HCT116 (cell line): ENCODE measurements at places on chromosomes 5 and 9. TPM values are rescaled to one million over a fixed set of nuclear protein-coding genes. Genes with fewer than 3 reads are reported as not detected.

DNA sequence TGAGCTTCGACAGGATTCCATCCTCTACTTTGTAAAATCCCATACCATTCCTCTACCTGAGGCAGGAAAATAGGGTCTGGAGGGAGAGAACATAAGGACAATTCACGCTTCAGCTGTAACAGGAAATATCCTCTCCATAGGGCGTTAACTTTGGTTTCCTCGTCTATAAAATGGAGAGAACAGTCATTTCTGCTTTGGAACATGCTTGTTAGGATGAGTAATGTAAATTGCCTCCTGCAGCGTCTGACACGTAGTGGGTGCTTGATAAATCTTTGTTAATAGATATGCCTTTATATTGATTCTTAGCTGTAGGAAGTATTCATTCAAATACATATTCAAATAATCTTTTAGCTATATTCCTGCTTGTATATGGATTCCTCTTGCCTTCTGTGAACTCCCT is 711 bp upstream of the SUB1 start:
- peak overlapping the region; percentile 92; the same call in 1 of the 2 replicates for H3K4me3 ChIP-seq
- H3K36me3 ChIP-seq = peaks cover 14% of the 10 kb centered on the region; the same call in 1 of the 2 replicates
- no peak overlapping the region for H3K27ac ChIP-seq
- no peak for DNase-seq

DNA sequence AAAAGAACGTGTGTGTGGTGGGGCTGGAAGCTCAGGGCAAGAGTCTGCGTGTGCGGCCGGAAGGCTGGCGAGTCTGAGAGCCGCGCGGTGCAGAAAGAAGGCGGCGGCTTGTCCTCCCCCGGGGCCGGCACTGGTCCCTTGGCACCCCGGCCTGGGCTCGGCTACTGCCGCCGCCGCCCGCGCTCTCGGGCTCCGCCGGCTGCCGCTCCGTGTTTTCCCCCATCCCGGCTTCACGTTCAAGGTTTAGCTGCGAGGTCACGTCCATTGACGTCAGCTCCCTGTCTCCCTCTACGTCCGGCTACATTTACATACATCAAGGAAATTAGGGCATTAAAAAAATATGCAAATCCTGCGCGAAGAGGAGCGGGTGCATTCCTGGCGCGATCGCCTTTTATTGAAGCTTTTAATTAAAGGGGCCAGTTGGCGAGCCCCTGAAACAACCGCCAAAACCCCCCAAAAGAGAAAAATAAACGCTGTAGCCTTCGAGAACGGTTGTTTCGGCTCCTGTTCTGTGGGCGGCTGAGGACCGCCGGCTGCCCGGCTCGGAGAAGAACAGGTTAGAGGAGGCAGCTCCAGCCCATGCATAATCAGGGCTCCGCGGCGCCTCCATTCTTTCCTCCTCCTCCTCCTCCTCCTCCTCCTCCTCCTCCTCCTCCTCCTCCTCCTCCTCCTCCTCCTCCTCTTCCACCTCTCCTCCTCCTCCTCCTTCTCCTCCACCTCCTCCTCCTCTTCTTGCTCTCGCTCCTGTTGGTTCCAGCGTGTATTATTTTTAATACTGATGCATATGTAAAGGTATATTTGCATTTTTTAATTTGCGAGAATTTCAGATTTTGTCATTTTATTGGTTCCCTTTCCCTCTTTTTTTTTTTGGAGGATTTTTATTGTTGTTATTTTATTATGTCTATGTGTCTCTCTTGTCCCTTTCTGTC is 207.0 kb downstream of the MEF2C start:
- no peaks in the 10 kb centered on the region for H3K27me3 ChIP-seq
- no peaks in the 10 kb centered on the region for H3K36me3 ChIP-seq
- no peaks in the 10 kb centered on the region for H3K4me1 ChIP-seq
- peak overlapping the region; percentile 46; the same call in 1 of the 2 replicates for H3K27ac ChIP-seq
- H3K4me3 ChIP-seq = peak overlapping the region; percentile 50

Gene CER1
- total RNA-seq = not detected

Gene PCDHGB6
- total RNA-seq = 0.22 TPM
